Activated naive CD4-positive, alpha-beta T cell treated with anti-CD3 and anti-CD28 coated beads for 36 hours (primary cell): ENCODE measurements at places on chromosomes 16 and 17. TPM values are rescaled to one million over a fixed set of nuclear protein-coding genes. Genes with fewer than 3 reads are reported as not detected.

- DNase-seq: no peak
- H3K27me3 ChIP-seq: peaks cover 43% of the 10 kb centered on the region
- no peak within 1 kb of the TSS for H3K4me3 ChIP-seq
- no peak within 1 kb of the TSS for H3K27ac ChIP-seq
- H3K36me3 ChIP-seq: no peaks in the 10 kb centered on the region
Observed at GRCh38 chr16:10182222-10183053, at the start of gene GRIN2A. Gene GRIN2A (minus strand): TSS chr16:10182428. CDS start chr16:10180411, 2,017 bp downstream.

DNA sequence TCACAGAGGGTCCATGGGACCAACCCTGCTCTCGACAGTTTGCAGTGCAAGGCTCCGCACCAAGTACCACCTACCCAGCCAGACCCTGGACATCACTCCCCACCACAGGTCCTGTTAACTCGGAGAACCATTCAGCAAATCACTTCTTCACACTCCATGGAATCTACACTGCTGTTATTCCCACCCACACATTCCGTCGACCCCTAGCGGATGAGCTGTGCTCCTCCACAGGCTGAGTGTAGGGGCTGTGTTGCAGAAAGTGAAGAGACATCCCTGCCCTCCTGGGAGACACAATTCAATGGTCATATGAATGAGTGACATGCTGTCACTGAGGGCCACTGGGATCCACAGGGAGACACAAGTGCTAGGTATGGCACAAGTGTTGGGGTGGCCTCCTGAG is 27.5 kb downstream of the MPG start:
- no peak for DNase-seq
- H3K27ac ChIP-seq: no peak overlapping the region
- peaks cover 17% of the 10 kb centered on the region for H3K36me3 ChIP-seq
- no peak overlapping the region for H3K4me3 ChIP-seq

The SLC2A4 gene
- total RNA-seq: 0.19 TPM

DNA sequence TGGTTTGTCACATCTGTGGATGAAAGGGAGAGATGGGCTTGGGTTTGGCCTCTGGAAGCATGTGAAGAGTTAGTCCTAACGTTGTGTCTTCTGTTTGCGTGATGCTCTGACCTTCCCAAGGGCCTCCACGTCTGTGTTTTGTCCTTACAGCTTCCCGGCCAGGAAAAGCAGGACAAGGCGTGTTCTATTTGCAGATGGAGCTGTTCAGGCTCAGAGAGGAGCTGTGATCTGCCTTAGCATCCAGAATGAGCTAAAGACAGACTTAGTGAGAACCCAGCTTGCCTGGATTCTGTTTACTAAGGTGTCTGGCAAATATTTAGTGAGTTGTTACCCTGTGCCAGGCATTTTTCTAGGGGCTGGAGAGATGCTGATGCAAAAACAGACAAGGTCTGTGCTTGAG is 282.1 kb downstream of the CBLN1 start:
- no peaks in the 10 kb centered on the region for H3K27me3 ChIP-seq
- no peak overlapping the region for H3K4me3 ChIP-seq
- no peak overlapping the region for H3K27ac ChIP-seq
- H3K4me1 ChIP-seq: no peaks in the 10 kb centered on the region

GRCh38 chr16:13863075-13863765 is 56.7 kb upstream of the ERCC4 start:
- no peaks in the 10 kb centered on the region for H3K4me1 ChIP-seq
- peaks cover 22% of the 10 kb centered on the region for H3K27me3 ChIP-seq
- H3K36me3 ChIP-seq: no peaks in the 10 kb centered on the region
- no peak overlapping the region for H3K4me3 ChIP-seq
- H3K27ac ChIP-seq: no peak overlapping the region
- no peak for DNase-seq

The PRR29 gene
- 0.21 TPM for total RNA-seq

The PIK3R5 gene
- 15.9 TPM for total RNA-seq

DNA sequence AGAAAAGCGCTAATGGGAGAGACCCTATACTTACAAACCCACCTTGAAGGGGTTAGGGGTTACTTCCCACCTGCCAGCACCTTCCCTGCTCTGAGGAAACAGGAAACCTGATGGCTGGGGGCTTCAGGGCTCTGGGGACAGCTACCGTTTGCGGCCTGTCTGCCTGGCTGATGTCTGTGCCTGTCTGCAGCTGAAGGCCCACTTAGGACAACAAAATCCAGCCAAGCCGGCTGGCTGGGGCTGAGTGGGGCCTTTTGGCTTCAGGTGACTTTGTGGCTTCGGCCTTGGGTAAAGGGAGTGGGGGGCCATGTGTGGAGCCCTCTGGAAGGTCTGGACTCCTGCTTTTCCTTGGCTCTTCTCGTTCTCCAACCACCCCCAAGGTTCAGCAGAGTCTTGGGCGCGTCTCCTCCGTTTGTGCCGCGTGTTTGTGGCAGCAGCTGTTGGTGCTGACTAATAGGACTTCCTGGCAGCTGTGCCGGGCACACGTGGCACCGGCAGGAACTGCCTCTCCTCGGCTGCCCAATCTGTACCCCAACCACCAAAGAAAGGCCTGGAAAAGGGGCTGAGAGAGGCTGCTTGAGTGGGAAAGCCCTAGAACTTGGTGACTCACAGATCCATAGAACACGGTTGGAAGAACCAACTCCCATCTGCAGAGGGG is 186.7 kb downstream of the MSI2 start:
- H3K4me3 ChIP-seq: peak overlapping the region; percentile 36
- H3K27ac ChIP-seq: peak overlapping the region; percentile 92
- no peaks in the 10 kb centered on the region for H3K36me3 ChIP-seq
- H3K27me3 ChIP-seq: no peaks in the 10 kb centered on the region
- H3K4me1 ChIP-seq: peaks cover 81% of the 10 kb centered on the region

DNA sequence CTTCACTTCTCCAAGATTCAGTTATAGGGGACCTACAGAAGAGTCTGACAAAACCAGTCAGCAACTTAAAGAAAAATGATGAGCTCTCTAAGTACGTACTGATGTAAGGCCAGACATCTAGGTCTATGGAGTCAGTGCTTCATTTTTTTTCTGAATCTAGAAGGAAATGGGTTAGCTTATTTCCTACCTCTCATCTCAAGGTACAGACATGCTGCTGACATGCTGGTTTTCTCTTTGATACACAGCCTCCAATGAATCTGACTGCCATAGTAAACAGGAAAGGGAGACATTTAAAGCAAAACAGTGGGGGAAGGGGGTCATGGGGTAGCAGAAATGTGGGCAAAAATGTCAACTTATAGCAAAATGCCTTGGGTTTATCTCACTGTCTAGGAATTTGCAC is 16.4 kb downstream of the CDR2 start:
- H3K4me1 ChIP-seq: peaks cover 79% of the 10 kb centered on the region
- H3K4me3 ChIP-seq: no peak overlapping the region
- peak overlapping the region; percentile 89 for H3K27ac ChIP-seq
- peaks cover 35% of the 10 kb centered on the region for H3K36me3 ChIP-seq
- no peaks in the 10 kb centered on the region for H3K27me3 ChIP-seq
- no peak for DNase-seq

- H3K27me3 ChIP-seq: peaks cover 5% of the 10 kb centered on the region
- H3K4me1 ChIP-seq: peaks cover 3% of the 10 kb centered on the region
- H3K36me3 ChIP-seq: no peaks in the 10 kb centered on the region
- no peak for DNase-seq
Observed at GRCh38 chr17:36875698-36876293, 61.5 kb upstream of the LHX1 start.

DNA sequence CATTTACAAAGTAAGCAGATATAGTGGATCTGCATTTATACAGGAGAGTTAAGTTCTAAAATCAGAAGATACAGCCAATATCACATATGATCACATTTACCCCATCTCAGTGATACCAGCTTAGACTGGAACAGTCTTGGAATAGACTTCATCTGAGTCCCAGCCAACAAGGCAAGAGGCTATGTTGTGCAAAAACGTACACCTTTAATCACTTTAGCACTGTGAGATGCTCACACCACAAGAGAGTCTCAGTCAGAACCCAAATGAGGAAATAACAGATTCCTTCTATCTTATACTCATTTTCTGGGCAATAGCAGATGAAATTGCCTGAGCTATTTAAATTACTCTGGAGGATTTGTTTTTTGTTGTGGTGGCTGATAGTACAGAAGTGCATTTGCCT is 145.6 kb downstream of the ANKFN1 start:
- no peaks in the 10 kb centered on the region for H3K36me3 ChIP-seq

- no peaks in the 10 kb centered on the region for H3K27me3 ChIP-seq
- peaks cover 11% of the 10 kb centered on the region for H3K36me3 ChIP-seq
- no peak overlapping the region for H3K4me3 ChIP-seq
- peaks cover 11% of the 10 kb centered on the region for H3K4me1 ChIP-seq
Observed at GRCh38 chr16:15874745-15875314, 13.6 kb downstream of the CEP20 start.

GRCh38 chr16:722835-723633 is 2.1 kb downstream of the ANTKMT start:
- H3K27ac ChIP-seq: no peak overlapping the region
- H3K27me3 ChIP-seq: no peaks in the 10 kb centered on the region
- peaks cover 17% of the 10 kb centered on the region for H3K4me1 ChIP-seq
- no peaks in the 10 kb centered on the region for H3K36me3 ChIP-seq

DNA sequence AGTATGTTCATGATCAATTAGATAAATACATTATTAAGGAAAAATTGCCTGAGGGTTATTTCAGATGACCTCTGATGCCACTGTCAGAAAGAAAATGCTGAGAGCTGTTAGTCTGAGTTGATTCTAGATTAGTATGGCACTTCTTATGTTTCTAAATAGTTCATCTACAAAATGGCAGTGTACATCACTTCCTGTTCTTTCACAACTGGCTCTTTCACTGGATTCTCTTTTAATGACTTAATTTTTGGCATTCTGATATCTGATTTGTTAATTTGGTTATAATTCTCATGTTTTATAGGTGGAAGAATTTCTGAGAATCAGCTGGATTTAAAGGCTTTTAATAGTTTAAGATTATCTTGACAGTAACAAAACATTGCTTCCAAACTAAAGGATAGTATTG is 3.3 kb downstream of the TAOK1 start:
- no peaks in the 10 kb centered on the region for H3K27me3 ChIP-seq
- no peak overlapping the region for H3K27ac ChIP-seq
- no peak overlapping the region for H3K4me3 ChIP-seq
- no peak for DNase-seq
- H3K4me1 ChIP-seq: peaks cover 41% of the 10 kb centered on the region

The GPR179 gene
- 0.07 TPM for total RNA-seq

The HEATR9 gene
- not detected for total RNA-seq

GRCh38 chr17:77556383-77557061 is 402.0 kb upstream of the TNRC6C start:
- no peak overlapping the region for H3K27ac ChIP-seq
- DNase-seq: no peak
- no peak overlapping the region for H3K4me3 ChIP-seq
- no peaks in the 10 kb centered on the region for H3K27me3 ChIP-seq
- H3K4me1 ChIP-seq: no peaks in the 10 kb centered on the region
- H3K36me3 ChIP-seq: no peaks in the 10 kb centered on the region

- no peaks in the 10 kb centered on the region for H3K27me3 ChIP-seq
- H3K36me3 ChIP-seq: no peaks in the 10 kb centered on the region
- peak overlapping the region; percentile 73 for H3K27ac ChIP-seq
- peaks cover 55% of the 10 kb centered on the region for H3K4me1 ChIP-seq
- H3K4me3 ChIP-seq: no peak overlapping the region
Observed at GRCh38 chr17:76995387-76996105, 127.3 kb downstream of the MGAT5B start.

The NHLRC4 gene
- 0.60 TPM for total RNA-seq

GRCh38 chr16:15618392-15618791 is 24.6 kb downstream of the MARF1 start:
- H3K4me1 ChIP-seq: no peaks in the 10 kb centered on the region
- peaks cover 29% of the 10 kb centered on the region for H3K36me3 ChIP-seq
- H3K27me3 ChIP-seq: no peaks in the 10 kb centered on the region
- DNase-seq: no peak
- no peak overlapping the region for H3K27ac ChIP-seq

- no peak overlapping the region for H3K27ac ChIP-seq
- no peaks in the 10 kb centered on the region for H3K4me1 ChIP-seq
Observed at GRCh38 chr16:29883987-29884386, 15.4 kb downstream of the SEZ6L2 start.

DNA sequence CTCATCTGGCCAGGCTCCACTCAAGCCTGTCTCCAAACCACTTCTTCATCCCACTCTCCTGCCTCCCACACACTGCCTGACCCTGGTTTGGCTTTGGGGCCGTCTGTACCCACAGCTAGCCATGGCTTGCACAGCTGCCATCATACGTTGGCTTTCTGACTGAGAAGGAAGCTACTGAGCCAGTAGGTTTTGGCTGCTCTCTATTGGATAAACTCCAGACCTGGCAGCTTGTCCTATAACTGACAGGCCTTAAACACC is 3.9 kb downstream of the MIF4GD start:
- no peaks in the 10 kb centered on the region for H3K27me3 ChIP-seq
- peaks cover 15% of the 10 kb centered on the region for H3K36me3 ChIP-seq
- H3K4me1 ChIP-seq: peaks cover 32% of the 10 kb centered on the region
- no peak overlapping the region for H3K4me3 ChIP-seq
- peak overlapping the region; percentile 69 for H3K27ac ChIP-seq

GRCh38 chr17:69535016-69535570 is 120.6 kb downstream of the MAP2K6 start:
- H3K4me1 ChIP-seq: peaks cover 5% of the 10 kb centered on the region
- no peak overlapping the region for H3K27ac ChIP-seq
- H3K27me3 ChIP-seq: no peaks in the 10 kb centered on the region
- H3K36me3 ChIP-seq: peaks cover 15% of the 10 kb centered on the region

The SPNS3 gene
- total RNA-seq: 20.4 TPM

GRCh38 chr17:63647936-63648335 is 25.7 kb downstream of the MAP3K3 start:
- peaks cover 12% of the 10 kb centered on the region for H3K4me1 ChIP-seq
- no peak overlapping the region for H3K27ac ChIP-seq
- H3K27me3 ChIP-seq: no peaks in the 10 kb centered on the region
- peaks cover 19% of the 10 kb centered on the region for H3K36me3 ChIP-seq
- no peak for DNase-seq

The TNFRSF13B gene
- total RNA-seq: not detected

DNA sequence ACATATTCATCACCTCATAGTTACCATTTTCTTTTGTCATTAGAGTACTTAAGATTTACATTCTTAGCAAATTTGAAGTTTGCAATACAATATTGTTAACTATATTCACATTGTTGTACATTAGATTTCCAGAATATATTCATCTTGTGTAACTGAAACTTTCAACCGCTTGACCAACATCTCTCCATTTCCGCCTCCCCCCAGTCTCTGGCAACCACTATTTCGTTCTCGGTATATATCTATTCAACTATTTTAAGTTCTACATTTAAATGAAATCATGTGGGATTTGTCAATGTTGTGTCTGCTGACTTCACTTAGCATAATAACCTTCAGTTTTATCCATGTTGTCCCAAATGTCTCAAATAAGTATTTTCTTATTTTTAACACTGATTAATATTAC is 274.5 kb upstream of the KIF2B start:
- no peaks in the 10 kb centered on the region for H3K27me3 ChIP-seq
- H3K27ac ChIP-seq: no peak overlapping the region
- H3K4me3 ChIP-seq: no peak overlapping the region
- H3K36me3 ChIP-seq: no peaks in the 10 kb centered on the region
- no peak for DNase-seq

GRCh38 chr16:75868636-75869632 is 142.6 kb upstream of the CPHXL start:
- no peaks in the 10 kb centered on the region for H3K4me1 ChIP-seq
- H3K4me3 ChIP-seq: no peak overlapping the region
- no peak overlapping the region for H3K27ac ChIP-seq
- no peak for DNase-seq
- H3K27me3 ChIP-seq: peaks cover 9% of the 10 kb centered on the region
- no peaks in the 10 kb centered on the region for H3K36me3 ChIP-seq
